Mucosa of descending colon (tissue), 3 donors: ENCODE measurements at places on chromosomes 7 and 10. TPM values are rescaled to one million over a fixed set of nuclear protein-coding genes. Genes with fewer than 3 reads are reported as not detected.

GRCh38 chr10:91420868-91421267 is 10.7 kb downstream of the HECTD2 start:
- no peak for DNase-seq

DNA sequence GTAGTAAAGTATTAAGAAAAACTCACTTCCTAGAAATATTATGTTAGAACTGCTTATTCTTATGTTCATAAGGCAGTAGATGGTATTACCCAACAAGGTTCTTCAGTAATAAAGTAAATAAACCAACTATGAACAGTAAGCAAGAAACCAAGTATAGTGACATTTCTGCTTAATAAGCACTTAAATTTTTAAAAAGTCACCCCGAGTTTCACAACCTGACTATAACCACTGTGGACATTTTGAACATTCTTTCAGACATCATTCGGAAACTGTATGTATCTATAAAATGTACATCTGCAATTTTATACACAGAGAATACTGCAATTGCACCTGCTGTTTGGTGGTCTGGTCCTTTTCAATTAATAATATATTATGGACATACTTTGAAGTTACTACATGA is 1073.6 kb downstream of the XPNPEP1 start:
- DNase-seq = no peak

DNA sequence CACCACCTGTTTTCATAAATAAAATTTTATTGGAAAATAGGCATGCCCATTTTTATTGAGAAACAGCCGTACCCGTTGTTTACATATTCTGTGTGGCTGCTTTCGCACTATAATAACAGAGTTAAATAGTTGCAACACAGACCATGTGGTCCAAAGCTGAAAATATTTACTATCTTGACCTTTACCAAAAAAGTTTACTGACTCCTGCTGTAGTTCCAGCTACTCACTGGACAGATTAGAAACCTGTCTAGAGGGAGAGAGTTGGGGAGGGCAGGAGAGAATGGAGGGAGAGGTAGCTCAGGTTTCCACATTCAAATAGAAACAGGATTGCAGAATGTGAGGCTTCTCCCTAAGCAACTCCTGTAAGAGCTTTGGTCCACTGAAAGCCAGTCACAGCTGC is 55.1 kb upstream of the GLCCI1 start:
- DNase-seq = no peak

DNA sequence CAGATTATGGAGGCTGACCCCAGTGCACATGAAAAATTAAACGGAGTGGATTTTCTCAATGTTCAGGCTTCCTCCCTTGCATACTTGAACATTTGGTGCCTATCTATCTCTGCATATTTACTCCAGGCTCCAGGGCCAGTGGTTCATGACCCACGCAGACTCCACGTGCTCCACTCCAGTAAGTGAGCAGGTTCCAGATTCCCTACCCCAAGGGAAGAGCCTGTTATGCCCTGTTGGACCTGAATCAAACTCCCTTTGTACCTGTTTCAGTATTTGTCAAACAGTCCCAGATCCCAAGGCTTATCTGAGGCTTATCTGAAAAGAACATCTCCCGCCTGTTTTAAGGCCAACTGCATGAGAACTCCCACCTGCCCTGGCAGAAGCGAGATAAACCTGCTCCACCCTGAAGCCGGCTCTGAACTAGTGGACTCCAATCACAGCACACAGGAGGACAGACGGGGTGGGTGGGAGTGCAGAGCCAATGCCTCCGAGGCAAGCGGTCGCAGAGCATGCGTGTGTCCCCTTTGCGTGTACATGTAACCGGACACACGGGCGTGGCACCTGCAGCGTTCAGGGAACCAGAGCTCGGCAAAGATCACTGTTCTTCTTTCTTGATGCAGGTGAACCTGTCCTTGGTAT is 2.3 kb upstream of the FUOM start:
- no peak for DNase-seq

DNA sequence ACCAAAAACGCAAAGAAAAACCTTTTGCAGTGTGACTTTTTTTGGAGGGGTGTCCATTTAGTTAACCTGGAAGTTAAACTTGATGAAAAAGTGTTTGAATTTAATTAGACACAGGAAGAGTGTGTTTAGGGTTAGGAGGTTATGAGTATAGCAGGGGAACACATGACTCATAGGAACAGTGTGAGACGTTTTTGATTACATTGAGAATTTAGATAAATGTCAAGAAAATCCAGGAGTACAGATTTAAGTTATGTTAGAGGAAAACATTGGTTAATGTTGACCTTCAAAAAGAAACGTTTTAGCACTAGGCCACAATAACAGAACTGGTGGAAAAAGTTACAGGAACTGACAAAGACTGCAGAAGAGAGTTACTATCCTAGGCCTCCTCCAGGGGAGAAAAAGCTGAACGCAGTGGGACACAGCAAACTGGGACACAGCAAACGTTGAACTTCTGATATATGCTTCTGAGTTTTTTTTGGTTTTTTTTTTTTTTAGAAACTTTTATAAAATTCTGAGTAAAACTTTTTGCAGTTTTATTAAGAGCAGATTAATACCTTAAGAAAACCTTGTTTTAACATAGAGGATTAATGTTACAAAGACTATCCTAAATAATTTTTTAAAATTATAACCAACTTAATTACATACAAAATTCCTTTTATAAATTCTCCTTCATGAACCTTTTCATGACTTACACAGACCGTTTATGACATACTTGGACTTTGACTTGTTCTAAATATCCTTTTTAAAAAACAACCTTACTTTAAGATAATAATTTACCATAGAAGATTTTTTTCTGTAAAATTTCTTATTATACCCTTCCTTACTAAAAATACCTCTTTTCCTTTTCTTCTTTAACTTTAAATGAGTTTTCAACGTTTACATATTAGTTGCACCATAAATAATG is 22.2 kb downstream of the LANCL2 start:
- DNase-seq = no peak

GRCh38 chr10:82572744-82573143 is 697.8 kb downstream of the NRG3 start:
- DNase-seq = no peak

DNA sequence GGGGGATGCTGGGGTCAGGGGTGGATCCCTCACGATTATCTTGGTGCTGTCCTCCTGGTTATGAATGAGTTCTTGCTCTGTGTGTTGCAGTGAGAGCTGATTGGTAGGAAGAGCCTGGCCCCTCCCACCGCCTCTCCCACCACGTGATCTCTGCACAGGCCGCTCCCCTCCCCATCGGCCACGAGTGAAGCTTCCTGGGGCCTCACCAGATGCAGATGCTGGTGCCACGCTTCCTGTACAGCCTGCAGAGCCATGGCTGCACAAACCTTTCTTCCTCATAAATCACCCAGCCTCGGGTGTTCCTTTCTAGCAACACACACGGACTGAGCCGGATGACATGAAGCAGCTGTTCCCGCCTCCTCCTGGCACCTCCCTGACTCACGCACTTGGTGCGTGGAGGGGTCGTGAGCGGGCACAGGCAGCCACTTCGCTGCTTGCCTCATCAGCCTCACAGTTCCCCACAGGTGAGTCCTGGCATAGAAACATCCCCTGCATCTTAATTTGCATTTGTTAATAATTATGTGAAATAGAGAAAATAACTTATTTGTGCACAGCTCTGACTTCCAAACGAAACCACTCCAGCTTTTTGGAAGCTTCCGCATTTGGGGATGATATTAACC is 210.8 kb downstream of the ADARB2 start:
- DNase-seq = no peak

DNA sequence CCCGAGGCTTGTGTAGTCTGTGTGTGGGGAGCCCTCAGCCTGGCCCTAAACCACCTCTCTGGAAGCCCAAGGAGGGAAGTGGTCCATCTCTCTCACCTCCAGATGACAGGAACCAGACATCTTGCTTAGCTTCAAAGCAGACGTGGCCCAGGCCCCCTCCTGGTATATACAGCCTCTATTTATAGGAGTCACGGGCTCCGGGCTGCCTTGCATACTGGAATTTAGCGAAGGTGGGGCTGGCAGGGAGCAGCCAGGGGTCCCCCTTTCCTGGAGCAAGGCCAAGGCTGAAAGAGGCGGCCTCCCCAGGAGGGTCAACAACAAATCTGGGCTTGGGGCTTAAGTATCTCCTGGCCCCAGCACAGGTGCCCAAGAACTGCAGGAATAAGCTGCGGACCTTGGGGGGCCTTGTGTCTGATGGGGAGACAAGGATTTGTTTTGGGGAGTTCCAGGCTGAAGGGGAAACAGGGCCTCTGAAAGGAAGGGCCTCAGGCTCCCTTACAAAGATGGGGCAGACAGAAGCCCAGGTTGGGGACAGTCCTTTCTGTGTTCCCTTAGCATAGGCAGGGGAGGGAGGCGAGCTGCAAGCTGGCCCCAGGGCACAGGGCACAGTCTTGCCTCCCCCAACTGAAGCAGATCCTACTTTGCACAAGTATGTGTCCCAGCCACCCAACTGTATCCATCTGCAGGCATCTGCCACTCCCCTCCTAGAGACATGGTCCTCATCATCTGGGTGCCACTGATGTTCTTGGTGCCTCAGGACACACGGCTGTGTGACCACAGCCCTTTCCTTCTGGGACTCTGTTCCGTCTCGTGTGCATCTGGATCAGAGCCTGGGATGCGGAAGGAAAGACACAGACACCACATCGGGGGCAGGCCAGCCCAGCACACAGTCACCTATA is 11.9 kb downstream of the ZCCHC24 start:
- no peak for DNase-seq

GRCh38 chr10:7251696-7252465 is 159.0 kb downstream of the SFMBT2 start:
- no peak for DNase-seq

DNA sequence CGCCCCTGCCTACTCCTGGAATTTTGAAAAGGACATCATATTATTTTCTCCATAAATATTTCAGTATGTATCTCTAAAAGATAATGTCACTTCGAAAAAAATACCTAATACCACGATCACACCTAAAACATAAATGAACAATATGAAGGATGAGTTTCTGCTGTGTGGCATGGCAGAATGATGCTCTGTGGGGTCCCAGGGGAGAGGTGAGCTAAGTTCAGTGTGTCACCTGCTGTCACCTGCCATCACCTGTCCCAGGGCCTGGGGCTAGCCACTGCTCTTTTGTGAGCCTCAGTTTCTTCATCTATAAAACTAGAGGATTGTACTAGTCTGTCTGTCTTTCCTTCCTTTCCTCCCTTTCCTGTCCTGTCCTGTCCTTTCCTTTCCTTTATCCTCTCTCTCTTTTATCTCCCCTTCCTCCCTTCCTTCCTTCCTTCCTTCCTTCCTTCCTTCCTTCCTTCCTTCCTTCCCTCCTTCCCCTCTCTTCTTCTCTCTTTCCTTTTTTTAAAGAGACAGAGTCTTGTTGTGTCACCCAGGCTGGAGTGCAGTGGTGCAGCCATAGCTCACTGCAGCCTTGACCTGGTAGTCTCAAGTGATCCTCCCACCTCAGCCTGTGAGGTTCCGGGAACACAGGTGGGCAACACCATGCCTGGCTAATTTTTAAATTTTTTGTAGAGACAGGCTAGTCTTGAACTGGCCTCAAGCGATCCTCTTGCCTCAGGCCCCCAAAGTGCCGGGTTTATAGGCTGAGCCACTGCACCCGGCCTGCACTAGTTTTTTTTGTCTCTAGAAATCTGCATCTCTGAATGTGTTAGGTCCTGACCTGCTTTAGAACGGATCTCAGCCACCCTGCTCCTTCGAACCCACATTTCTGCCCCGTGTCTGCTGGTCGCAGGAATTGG is 43.1 kb downstream of the CUX1 start:
- DNase-seq = no peak

- peak; percentile 36 for DNase-seq
Measured at GRCh38 chr7:1323178-1324027, 90.7 kb downstream of the UNCX start.

GRCh38 chr7:140342727-140343514 is 55.4 kb downstream of the SLC37A3 start:
- DNase-seq = peak; percentile 63

DNA sequence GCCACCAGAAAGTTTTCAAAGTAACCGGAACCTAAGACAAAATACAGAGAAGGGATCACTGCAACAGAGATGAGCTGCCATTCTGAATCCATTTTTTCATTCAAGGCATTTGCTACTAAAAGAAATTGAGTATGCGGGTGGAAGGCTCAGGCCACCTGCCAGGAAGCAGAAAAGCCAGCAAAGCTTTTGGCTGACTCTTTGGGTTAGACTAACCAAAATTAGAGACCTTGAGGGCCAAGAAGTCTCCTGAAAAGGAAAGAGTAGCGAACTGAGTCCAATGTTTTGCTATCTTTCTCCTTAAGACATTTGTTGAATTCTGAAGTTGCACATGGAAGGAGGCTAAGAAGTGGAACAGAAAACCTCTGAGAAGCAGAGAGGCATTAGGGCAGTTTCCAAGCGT is 79.0 kb downstream of the FAS start:
- DNase-seq = no peak

GRCh38 chr10:59623133-59624121 is 86.2 kb downstream of the SLC16A9 start:
- no peak for DNase-seq

DNA sequence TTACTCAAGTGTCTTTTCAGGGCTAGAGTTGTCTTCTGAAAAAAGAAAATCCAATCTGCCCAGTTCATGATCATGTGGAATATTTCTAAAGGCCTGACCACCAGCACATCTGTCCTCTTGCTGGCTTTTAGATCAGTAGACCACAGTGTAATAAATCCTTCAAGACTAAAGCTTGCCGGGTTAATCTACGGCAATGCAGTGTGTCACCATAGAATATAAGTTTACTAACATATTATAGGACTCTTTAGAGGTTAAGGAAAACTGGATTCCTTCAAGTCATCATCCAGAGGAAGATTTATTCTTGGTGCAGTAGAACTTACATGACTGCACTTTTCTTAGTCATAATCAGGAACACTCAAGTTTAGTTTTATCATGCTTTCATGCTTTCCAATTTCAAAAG is 349.5 kb downstream of the SEMA3D start:
- no peak for DNase-seq

DNA sequence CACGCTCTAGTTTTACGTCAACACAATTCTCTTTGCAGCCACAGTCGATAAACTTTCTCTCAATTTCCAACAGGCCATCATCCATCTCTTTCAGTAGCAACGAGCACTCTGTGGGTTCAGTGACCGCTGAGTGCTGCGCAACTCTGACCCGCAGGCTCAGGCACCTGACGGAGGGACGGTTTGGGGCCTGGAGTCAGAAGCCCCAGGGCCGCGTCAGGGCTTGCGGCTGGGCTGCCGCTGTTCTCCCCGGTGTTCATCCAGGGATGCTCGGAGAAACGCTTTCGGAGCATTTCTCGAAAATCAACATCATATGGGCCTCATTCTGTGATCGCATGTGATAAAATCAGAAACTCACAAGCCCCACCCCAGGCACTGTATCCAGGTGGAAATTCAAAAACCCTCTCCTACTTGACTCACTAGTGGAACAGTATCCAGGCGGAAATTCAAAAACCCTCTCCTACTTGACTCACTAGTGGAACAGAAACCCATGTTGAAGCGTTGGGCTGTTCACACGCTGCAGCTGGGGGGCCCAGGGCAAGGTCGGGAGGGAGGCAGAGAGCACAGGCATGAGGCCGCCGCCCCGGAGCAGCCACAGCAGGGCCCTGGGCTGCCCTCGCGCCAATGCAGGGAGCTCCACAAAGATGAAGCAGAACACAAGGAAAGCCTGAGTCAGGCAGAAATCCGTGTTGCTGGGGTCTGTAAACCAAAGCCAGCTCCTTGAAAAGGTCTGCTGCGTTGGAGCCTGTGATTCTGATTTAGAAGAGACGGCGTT is 73.3 kb upstream of the NKX6-2 start:
- no peak for DNase-seq

The MYPN gene
- total RNA-seq = 1.8 TPM

The UNCX gene
- not detected for total RNA-seq

The CAMK2B gene
- total RNA-seq = 2.2 TPM

The STAG3 gene
- 2.8 TPM for total RNA-seq

The CPSF4 gene
- 24.8 TPM for total RNA-seq

The GALNT17 gene
- total RNA-seq = 1.6 TPM

The LRRD1 gene
- not detected for total RNA-seq

The TBL2 gene
- total RNA-seq = 31.1 TPM

The RAB19 gene
- total RNA-seq = 7.3 TPM

The GRID2IP gene
- 1.0 TPM for total RNA-seq
